ENCODE measurements at places on chromosomes 4 and X. TPM values are rescaled to one million over a fixed set of nuclear protein-coding genes. Genes with fewer than 3 reads are reported as not detected.

The MXRA5 gene
- polyA plus RNA-seq = not detected

The DCUN1D4 gene
- polyA plus RNA-seq = 14.4 TPM

The TCEAL2 gene
- polyA plus RNA-seq = not detected

The FAM47A gene
- not detected for polyA plus RNA-seq

The STK32B gene
- polyA plus RNA-seq = 1.1 TPM

The CXorf65 gene
- polyA plus RNA-seq = 0.46 TPM

The TEX13B gene
- polyA plus RNA-seq = not detected

Measured in naive B cell (primary cell).